ENCODE measurements at places on chromosomes 2 and 18.

- DNase-seq: peak; percentile 26
Measured at GRCh38 chr2:237998530-237998929, 31.7 kb downstream of the UBE2F start.

DNA sequence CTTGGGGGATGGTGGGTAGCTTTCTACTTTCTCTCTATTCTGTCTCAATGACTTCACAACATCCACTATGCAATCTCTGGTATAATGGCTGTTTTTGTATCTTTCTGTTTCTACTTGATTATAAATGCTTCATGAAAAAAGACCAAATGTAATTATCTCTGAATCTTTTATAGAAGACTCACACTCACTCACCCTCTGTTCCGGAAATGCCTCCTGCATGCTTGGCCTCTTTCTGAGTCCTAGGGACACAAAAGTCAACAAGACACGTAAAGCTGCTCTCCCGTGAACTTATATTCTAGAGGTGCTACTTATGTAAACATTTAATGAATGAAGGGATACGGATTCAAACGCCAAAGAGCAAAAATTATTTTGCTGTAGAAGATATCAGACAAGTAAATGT lies 502.2 kb upstream of the SOX11 start:
- DNase-seq: no peak

DNA sequence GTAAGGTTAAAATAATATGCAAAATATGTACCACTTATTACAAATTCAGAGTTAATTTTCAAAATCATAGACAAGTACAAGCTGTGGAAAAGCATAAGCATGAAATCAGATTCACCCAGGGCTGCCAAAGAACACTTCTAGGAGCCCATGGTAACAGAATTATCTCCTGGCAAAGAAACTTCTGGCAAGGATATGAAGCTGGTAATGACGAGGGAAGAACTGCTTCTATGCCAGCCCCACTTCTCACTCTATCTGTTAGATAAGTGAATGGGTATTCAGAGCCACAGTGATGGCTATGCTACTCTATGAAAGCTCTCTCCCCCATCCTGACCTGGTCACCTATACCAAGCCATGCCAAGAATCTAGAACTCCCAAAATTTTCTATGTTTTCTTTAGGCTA lies 36.9 kb upstream of the PDE1A start:
- DNase-seq: no peak

- DNase-seq: peak; percentile 88
Measured at GRCh38 chr2:199459286-199460100, 1.8 kb upstream of the SATB2 start.

GRCh38 chr2:101089419-101089818 lies 61.8 kb downstream of the TBC1D8 start:
- no peak for DNase-seq

DNA sequence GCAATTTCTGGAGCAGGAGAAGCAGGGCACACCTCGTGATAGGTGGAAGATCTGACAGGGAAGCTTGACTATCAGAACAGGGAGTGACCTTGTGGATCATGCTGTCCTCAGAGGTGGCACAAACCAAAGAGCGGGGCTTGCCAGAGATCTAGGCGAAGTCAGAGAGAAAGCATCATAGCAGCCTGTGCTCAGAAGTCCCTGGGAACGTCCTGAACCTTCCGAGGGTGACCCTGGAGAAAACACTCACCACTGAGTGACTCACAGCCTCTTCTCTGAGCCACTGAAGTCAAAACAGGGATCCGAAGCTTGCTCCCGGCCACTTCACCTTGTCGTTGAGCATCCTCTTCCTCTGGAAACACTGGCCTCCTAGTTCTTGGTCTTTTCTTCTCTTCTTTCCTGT lies 56.7 kb downstream of the IL1R2 start:
- no peak for DNase-seq

DNA sequence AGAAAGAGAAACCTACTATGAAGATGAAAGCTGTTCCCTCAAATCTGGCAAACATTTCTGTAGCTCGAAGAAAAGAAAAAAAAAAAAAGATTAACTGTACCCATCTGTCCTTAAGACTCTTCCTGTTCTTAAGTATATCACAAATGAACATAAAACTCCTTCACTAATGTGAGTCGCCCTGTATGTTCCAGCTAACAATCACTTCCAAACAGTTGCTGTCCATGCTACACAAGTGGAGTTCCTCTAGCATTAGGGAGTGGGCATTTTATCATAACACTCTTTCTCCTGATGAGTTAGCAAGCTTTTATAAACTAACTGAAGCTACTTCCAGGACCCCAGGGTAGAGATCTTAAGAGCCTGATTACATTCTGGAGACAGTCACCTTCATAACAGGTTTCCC lies 5.8 kb downstream of the CUL3 start:
- DNase-seq: no peak

GRCh38 chr2:170743530-170744239 lies 26.5 kb upstream of the ERICH2 start:
- DNase-seq: no peak

DNA sequence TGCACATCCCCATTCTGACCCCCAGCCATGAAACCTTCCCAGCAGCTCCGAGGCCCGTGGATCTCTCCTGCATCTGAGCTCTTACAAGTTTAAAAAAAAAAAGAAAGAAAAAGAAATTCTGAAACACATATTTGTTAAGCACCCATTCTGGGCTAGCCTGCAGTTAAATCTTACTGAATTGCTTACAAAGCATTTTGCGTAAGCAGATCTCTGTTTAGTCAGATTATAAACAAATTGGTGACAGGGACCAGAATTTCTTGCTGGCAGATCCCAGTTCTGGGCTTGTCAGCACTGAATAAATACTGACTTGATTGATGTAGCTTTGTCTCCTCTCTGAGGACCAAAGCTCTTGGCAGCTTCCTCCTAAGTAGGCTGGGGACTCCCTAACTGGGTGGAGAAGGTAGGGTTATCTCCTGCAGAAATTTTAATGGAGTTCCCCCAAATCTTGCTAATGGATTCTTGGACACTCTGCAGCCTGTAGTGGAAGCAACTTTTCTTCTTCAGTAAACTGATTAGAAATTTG lies 160.9 kb downstream of the MIB1 start:
- DNase-seq: no peak

Data from HL-60 (cell line).